ENCODE measurements at places on chromosomes 3 and 15. TPM values are rescaled to one million over a fixed set of nuclear protein-coding genes. Genes with fewer than 3 reads are reported as not detected.

DNA sequence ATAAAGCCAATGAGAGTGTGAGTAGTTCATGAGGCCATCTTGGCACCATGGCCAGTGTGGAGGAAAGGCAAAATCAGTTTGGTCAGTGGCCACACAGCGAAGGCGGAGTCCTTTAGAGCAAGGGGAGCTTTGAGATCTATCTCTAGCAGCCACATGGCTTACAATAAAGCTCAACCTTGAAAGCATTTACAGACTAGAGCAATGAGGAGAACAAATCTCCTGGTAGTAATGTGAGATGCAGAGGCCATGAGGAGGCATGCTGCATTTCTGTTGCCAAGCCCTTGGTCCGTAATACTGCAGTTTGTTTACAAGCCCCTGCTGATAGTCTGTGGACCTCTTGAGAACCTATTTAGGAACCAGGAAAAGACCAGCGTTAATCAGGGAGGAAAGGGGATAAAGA, 381.5 kb upstream of the C2CD4B start:
- DNase-seq: no peak

- DNase-seq: no peak
Measured at GRCh38 chr3:184441202-184441900, 61.5 kb downstream of the CHRD start.

GRCh38 chr15:60721707-60722106, 242.8 kb upstream of the ICE2 start:
- no peak for DNase-seq

DNA sequence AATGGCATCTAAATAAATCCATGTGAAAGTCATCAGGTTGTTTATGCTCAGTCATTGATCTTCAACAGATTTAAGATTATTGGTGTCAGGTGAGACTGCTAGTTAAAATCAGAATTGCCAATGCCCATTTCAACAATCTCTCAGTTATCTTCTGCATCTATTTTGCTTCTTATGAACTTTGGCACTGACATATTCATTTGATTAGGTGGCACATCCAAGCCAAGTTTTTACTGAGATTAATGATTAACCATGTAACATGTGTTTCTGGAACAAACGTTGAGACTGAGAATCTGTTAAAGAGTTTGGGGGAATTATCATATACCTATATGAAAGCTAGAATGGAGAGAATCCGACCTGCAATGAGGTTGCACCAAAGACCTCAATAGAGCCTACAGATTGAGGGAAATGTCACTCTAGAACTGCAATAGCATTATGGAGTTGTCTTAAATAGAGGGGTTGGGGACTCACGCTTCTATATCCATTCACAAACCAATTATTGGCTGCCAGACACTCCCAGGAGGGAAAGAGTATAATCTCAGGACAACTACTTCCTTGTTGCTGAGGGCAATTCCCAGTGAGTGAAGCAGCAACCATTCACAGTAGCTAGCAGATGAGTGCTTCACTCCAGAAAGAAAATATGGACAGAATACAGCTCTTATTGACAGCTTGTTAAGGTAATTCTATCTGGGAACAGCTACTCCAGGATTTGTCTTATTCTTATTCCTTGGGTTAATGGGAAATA, 891.3 kb downstream of the SQOR start:
- DNase-seq: no peak

GRCh38 chr3:184335291-184335660, 2.1 kb upstream of the FAM131A start:
- no peak for DNase-seq

The VGLL4 gene
- total RNA-seq: 93.2 TPM

DNA sequence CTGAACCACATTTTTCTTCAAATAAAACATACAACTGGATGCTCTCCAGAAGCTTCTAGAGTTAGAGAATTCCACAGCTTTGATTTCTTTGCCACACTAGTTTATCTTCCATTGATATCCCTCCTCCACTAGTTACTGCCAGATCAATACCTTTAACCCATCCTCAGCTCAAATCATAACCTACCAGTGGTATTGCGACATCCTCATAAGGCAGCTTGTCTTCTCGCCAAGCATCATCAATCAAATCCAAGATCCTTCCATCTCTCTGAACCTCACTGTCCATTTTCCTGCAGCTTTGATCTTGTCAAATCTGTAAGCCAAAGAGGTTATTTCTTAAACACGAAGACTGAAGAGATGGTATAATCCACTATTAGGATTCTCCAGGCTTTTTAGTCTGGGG, 3.2 kb downstream of the ANAPC13 start:
- no peak for DNase-seq

The GOLGA8G gene
- total RNA-seq: not detected

DNA sequence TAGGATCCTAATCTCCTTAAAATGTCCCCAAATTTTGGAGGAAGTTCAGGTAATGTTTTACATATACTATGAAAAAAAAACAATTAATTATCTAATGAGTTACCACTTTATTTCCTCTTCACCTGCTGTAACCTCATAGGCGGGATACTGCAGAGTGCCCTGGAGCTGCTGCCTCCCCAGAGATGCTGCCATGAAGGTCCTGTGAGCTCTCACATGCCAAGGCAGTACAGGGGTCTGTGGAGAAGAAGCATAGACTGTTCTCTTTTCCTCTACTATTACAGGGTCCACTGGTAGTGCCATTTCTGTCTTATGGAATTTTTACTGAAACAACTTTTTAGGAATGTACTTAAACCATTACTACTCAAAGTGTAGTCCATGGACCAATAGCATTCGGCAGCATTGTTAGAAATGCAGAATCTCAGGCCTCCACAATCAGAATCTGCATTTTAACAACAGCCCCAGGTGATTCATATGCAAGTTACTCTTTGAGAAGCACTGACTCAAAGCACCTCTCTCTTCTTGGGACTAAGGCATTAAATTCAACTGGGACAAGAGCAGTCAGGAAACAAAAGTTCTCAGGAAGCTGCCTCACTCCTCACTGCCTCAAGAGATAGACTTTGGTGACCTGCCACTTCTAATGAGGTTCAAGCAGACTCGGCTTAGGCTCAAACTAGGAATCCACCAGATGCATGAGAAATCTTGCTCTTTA, 30.3 kb upstream of the CPOX start:
- DNase-seq: no peak

DNA sequence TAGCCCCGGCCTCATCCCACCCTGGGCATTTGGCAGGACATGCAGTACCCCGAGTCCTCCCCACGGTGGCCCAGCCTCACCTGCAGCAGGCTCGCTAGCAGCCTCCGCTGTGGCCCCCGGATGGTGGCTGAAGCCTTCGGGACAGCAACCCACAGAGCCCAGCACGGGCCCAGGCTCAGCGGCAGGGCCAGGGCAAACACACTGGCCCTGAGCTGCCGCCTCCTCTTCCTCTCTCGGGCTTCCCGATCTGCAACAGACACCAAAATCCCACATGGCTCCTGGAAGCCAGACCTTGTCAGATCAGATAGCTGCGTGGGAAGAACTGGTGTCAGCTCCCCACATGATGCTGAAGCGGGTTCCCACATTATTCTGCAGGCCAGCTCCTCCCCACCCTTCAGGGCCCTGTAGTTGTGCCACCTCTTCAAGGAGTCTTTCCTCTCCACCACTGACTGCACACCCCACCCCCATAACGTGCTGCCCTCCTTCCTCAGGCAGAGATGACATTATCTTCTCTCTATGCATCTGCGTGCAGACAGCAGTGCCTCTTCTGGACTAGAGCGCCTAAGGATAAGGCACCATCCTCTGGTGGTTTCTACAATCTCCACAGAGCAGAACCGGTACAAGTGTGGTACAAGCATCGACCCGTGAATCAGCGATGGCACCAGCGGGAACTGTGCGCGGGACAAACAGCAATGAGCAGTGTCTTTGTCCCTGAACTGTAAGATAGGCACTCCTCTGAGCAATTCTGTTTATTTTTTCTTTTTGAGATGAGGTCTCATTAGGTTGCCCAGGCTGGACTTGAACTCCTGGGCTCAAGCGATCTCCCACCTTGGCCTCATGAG, 9.5 kb downstream of the TMEM44 start:
- DNase-seq: no peak

The NOX5 gene
- not detected for total RNA-seq

DNA sequence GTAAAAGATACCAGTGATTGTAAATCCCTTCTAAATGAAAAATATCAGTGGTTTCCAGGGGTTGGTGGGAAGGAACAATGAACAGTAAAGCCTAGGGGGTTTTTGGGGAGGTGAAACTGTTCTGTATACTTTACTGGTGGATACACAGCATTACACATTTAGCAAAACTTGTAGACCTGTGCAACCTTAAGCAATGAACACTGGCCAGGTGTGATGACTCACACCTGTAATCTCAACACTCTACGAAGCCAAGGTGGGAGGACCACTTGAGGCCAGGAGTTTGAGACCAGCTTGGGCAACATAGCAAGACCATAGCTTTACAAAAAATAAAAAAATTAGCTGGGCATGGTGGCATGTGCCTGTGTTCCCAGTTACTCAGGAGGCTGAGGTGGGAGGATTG, 1.8 kb downstream of the CCDC13 start:
- DNase-seq: no peak

DNA sequence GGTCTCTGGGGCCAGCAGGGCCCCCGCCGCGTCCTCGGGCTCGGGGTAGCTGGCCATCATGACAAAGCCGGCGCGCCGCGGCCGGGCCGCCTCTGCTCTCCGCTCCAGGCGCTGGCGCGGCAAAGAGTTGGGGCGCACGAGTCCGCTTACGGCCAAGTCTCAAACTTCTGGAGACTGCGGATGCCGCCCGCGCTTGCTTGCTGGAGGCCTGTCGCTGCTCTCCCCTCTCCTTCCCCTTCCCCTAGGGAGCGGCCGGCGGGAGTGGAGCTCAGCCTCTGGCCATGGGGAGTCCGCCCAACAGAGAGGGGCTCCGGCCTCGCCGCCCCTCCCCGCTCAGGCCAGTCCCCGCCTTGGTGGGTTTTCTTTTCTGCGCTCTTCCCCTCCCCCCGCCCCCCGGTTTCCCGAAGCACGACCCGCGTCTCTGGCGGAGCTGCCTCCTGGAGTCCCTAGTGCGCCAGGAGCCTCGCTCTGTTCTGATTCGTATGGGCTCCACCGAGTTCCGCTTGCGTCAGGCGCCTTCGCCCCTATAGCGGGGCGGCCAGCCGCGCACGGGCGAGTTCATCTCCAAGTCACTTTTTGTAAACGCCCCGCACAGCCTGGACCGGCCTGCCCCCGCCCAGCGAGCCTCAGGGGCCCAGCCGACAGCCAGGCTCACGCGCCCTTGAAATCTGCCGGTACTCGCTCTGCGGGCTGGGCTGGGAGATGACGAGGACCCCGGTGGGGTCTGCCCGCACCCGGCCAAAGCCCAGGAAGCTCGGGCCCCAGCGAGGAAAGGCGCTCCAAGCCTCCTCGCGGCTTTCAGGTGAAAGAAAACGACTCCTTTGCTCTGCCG, at the start of the genes FOXL2 and FOXL2NB:
Gene FOXL2, minus strand, starts transcription at position 475 of the 832 bp plus-strand sequence. Its CDS starts 415 bp downstream, at position 60.
Gene FOXL2NB, plus strand, starts transcription at position 555 of the 832 bp plus-strand sequence. Its CDS starts 148 bp downstream, at position 703.
- peak; percentile 22 for DNase-seq

The ALDH1L1 gene
- total RNA-seq: 4.7 TPM

DNA sequence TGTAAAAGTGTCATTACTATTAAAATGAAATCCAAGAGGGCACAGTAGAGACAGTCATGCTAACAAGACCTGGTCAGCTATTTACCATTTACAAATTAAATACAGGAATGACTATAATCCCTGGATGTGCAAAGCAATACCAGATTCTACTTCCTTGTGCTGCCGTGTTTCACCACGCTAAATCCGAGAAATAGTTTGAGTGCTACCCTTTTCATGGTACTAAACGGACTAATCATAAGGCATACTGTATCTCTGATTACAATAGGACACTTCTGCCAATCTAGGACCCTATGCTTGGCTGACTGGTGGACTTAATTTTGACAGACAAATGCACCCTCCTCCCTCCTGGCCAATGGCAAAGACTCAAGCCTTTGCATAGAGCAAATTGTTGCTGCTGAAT, 63.0 kb upstream of the NR2F2 start:
- DNase-seq: no peak
